ENCODE measurements at places on chromosomes 2 and 18.
A peak's percentile ranks its signal among the peaks of the same experiment; 100 is the strongest.

- DNase-seq, result no peak
These were observed 63.6 kb upstream of the ATL2 start for GRCh38 chr2:38440655-38441054.

GRCh38 chr2:26002632-26003310 lies 20.5 kb upstream of the KIF3C start:
- no peak for DNase-seq

DNA sequence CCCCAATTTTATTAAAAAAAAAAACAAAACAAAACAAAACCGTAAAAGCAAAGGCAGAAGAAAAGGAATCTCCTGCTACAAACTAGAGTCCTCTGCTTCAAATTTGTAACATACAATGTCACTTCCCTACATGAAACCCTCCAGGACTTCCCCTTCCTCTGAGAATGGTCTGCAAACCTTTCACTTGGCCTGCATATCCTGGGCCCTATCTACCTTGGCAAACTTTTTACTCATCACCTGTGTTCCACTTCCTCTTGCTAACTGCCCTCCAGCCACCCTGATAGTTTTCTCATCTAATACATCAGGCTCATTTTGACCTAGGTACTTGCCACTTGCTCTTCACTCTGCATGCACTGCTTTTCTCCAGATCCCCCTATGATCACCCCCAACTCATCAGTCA lies 255.5 kb downstream of the ETAA1 start:
- DNase-seq, result no peak

DNA sequence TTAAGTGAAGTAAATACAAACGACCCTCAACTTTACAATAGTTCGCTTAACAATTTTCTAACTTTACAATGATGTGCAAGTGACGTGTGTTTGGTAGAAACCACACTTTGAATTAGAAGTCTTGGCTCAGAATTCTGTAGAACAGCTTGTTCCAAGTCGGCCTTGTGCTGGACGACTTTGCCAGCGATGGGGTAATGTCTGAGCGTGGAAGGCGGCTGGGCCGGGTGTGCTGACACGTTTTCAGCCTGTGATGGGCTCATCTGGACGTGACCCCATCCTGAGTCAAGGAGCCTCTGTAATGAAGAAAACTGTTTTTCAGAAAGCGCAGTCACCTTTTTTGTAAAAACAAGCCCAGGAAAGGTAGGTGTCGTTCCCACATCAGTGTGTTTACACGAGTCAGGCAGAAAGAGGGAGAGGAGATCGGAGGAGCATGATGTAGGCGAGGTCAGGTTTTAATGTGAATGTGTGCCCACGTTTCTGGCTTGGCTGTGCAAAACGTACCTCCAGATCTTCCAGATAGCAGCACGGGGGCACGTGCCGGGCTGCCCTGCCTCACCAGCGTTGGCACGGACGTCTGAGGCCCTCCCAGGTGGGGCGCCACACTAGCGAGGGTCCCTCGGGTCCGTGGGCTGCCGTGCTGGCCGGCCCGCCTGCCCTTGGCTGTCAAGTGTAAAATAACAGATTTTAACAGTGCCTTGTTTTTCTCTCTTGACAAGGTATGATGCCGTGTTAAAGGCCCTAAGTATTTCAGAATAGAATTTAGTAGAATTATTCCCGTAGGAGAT lies 54.6 kb downstream of the CTDP1 start:
- DNase-seq, result no peak

DNA sequence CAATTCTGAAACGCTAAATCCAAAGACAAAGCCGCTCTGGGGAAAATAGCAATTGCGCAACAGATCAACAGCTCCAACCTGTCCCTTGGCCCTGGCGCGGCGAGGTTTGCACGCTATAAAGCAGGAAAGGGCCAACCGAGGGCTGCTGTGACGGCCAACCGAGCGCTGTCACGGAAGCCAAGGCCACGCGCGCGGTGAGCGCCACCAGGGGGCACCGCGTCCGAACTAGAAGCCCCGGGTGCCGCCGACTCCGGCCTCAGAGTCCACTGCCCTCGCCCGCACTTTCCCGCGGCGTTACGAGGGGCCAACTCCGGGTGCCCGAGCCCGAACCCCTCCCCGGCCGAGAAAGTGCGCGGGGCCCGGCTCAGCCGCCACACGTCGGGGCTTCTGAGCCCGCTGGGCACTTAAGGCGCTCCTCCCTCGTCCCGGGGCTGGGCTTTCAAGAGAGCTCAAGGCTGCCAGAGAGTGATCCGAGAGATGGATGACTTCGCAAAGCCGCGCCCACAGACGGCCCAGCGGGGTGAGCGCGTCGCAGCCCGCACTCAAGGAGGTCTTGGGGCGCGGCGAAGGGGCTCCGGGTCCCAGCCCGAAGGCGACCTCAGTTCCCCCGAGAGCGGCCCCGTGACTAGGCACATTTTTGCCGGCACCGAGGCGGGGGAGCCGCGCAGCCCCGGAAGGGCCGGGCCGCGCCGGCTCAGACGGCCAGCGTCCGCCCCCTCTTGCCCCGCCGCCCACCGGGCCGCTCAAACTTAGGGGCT lies 897 bp downstream of the NFE2L2 start:
- peak; percentile 82 for DNase-seq

DNA sequence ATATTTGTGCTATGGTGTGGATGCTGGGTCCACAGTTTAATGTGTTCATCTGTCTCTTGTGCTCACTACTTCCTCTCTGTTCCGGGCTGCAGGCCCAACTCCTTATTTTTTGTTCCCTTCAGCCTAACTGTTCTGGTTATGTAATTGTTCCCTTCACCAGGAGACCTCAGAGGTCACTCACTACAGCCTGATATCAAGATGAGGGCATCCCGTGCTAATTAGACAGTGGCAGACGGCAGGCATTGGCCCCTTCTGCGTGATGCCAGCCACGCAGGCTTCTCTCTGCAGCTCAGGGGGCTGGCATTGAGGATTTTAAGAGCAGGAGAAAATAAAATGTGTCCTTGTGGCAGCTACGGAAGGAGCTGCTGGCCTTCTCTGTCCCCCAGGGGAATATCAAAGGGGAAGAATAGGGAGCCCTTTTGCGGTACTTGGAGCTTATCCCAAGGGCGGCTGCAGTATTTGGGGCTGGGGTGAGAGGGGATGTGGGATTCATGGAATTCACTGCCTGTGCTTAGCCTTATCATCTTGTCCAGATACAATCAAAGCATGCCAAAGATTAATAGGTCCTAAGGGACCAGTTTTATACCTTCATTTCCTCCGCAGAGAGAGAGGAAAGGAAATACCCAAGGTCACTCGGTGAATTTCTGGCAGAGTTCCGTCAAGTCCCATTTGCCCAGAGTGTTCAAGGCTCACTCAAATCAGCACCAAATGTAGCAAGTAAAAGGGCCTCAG lies 53.3 kb upstream of the TRIB2 start:
- no peak for DNase-seq

GRCh38 chr2:1742681-1743395 lies 1.5 kb downstream of the PXDN start:
- no peak for DNase-seq

Data from stimulated activated CD8-positive, alpha-beta memory T cell treated with anti-CD3 and anti-CD28 coated beads, Interleukin-15, amount 100 ng/mL, for 4 hours (primary cell).